ENCODE measurements at places on chromosomes 4 and X.

DNA sequence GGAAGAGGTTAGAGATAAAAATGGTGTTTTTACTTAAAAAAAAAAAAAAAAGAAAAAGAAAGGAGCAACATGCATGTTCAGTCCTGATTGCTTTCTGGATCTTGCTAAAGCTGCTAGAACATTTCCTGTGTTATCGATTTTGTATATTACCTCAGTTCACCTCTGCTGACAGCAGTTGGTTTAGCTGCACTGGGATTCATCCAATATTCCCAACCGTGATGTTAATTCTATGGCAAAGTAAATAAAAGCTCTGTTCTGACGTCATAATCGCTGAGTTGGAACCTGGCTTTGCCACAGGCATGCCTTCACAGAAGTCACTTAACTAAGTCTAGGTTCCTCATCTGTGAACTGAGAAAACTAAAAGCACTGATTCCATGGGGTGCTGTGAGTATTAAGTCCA, 90.7 kb upstream of the SORBS2 start:
- DNase-seq: no peak

- DNase-seq: no peak
These were observed 732.6 kb upstream of the PABPC4L start for GRCh38 chr4:134934036-134934808.

DNA sequence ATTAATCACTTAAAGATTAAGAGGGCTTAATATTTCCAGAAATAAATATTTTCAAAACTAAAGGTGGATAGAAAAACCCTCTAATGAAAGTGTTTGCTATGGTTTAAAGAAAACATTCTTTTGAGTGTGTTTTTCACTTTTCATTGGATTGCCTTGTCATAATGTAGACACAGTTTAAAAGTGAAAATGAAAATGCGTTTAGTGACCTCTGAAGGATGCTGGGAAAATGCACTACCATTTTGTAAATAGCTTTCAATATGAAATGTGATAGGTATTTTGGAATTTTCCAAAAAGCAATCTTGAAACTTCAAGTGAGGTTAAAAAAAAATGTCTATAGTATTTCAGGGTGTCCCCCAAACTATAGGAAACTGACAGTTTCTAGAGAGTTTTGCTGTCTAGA, 642.2 kb downstream of the C4orf33 start:
- no peak for DNase-seq

DNA sequence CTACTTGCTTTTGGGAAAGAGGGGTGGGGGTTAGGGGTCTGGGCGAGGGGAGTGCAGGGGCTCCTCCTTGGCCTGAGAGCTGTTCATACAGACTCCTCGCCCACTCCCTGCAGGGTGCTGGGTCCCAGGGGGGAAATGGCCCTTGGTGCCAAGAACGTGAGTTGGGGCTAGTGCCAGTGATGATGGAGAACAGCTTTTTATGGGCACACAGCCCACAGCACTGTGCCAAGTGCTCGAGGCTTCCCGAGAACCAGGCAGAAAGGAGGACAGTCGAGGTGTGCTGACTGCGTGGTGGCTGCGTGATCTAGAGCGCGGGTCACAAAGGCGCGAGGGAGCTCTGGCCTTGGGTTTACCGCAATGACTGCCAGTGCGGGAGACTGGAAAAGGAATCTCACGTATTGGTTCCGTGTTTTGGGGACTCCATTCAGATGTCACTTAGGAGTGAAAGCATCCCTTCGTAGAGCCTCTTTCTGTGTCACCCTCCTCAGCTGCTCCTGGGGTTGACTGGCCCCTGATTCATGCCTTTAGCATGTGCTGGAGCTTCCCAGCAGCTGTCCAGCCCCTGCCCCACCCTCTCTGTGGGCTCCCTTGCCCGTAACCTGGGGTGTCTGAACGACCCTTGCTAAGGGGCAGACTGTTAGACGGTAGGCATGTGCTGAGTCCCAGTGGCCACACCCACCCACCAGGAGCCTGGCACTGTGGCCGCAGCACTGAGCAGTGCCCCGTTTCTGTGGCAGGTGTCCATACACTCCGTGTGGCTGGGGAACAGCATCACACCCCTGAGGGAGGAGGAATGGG, 20.9 kb upstream of the MSANTD1 start:
- no peak for DNase-seq

GRCh38 chr4:68630371-68630770, 40.1 kb downstream of the UGT2B15 start:
- DNase-seq: no peak

- no peak for DNase-seq
These were observed 167.5 kb downstream of the CDS1 start for GRCh38 chr4:84750260-84750959.

DNA sequence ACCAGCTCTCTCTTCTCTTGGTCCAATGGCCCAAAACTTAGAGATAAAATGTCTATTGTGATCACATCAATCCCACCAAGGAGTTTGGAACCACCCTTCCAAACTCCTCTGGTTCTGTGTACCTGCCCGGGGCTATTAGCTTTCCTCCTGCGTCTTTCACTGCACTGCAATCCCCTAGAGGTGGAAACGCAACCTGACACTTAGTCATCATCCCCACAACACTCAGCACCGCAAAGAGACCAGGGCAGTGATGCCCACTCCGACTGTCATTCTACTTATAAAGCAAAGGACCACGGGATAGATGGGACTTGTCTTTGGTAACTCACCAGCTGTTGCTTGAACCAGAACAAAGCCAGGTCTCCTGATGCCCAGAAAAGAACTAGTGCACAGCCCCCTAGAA, 22.0 kb downstream of the AFAP1 start:
- no peak for DNase-seq

DNA sequence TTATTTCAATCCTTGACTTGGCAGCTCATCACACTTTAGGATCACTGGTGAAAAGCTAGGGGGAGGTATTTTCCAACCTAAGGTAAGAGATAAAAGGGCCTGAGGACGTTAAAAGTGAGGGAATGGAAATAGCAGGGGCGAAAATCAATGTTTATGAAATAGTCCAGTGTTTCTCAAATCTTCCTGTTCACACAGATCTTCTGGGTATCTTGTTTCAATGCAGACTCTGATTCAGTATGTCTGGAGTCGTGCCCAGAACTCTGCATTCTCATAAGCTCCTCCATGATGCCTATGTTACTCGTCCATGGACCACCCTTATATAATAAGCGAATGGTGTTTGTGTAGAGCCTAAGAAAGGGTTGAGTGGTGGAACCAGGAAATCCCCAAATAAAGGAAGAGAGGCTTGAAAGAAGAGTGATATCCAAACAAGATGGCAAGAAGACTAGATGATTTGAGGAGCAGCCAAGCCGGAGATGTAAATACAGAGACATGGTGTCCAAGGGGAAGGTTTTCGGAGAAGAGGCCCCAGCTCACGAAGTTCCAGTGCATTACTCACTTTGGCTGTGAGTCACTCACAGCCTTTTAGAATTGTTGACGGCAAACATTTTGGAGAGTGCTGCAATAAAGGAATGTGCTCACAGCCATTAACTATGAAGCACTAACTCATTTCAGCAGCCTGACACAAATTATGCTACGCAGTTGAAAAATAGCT, 215.6 kb upstream of the PPARGC1A start:
- DNase-seq: no peak

DNA sequence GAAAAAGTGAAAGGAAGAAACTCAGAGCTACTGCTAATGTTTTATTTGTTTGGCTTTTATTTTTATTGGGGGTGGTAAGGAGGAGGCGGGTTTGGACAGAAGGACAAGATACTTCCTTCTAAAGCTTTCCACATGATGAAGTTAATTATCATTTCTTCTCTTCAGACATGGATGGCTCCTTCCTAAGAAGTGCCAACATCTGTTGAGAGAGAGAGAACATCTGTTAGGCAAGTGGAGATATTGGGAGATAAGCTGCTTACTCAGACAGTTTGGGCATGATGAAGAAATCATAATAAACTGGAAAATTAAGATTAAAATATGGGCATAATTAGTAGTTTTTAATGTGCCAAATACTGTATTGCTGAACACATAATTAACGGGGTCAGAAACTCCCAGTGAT, 535.7 kb upstream of the INTU start:
- no peak for DNase-seq

- no peak for DNase-seq
These were observed 89.4 kb upstream of the PPP2R3B start for GRCh38 chrX:475926-476723.

DNA sequence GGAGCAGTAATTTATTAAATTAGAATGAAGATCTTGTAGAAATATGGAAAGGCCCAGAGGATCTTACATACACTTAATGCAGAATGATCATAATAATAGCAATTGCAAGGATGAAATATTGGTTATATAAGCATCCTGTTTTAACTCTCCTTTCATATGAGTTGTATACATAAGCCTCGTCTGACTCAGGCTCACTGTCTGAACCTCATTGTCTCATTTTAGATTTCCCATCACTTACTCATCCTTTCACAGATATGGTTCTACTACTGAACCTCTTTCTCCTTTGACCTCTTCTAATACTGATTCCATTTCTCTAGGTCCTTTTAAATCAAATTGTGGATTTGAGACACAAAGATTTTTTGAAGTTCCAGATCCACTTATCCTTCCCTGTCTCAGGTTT, 277.3 kb upstream of the TRPC5 start:
- DNase-seq: no peak

GRCh38 chr4:176464748-176465147, 145.0 kb downstream of the SPCS3 start:
- no peak for DNase-seq

DNA sequence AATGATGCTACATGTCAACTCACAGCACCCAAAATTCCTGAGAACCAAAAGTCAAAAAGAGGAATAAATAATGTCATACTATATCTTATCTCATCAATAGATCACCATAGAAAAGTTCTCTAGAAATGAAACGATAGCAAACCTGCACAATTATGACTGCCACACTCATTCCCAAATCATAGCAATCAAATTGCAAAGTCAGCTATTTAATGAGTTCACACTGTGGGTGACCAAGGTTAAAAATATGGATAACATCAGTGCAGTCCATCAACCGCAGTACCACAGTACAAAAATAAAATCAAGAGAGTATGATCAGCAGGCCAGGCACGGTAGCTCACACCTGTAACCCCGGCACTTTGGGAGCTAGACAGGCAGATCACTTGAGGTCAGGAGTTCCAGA, 62.3 kb downstream of the ATRX start:
- no peak for DNase-seq

- DNase-seq: no peak
These were observed 192.7 kb downstream of the RBMX2 start for GRCh38 chrX:130594453-130594916.

DNA sequence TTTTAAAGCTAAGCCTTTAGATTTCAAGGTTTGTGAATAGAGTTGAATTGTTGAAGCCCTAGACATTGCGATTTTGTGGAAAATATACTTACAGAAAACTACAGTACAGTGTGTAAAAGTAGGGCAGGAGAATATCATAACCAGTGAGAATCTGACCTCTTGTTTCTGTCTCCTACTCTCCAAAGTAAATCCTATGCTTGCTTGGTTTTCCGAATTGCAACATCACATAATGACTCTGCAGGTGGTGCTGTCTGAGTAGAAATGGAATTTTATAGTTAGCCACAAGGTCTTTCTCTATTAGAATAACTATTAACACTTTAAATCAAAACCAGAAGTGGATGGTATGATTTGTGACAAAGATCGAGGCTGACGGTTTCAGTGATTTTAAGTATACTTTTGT, 505.6 kb downstream of the RAPGEF2 start:
- DNase-seq: no peak

GRCh38 chr4:80182237-80182866, 15.0 kb upstream of the PRDM8 start:
- peak; percentile 27 for DNase-seq

DNA sequence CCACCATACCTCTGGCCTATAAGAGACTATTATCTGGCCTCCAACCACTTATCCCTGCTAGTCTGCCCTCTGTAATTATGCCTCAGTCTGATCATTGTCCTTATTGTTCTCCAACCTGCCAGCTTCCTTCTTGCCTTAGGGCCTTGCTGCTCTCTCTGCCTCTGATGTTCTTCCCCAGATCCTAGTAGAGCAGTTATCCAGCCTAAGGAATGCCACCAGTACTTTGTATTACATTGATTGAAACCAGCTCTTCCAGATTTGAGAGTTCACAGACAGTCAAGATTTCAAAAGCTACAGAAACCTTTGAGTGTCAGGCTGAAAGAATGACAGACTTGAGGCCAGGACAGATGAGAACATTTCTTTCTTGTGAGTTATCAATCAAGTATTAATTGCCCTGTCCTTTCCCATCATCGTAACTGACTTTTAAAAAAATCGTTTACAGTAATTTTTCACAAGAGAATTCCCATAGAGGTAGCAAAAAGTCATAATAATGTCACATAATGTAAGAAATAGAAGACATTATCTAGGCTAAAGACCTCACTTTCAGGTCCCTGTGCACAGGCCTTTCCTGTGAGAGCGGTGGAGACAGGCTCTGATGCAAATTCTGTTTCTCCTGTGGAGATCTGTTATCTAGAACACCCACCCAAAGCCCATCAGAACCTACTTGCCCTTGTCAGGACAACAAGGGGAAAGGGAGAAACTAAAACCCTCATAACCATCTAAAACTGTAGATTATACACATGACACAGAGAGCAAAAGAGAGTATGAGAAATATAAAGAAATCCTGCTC, 64.1 kb upstream of the GUCY1A1 start:
- no peak for DNase-seq

DNA sequence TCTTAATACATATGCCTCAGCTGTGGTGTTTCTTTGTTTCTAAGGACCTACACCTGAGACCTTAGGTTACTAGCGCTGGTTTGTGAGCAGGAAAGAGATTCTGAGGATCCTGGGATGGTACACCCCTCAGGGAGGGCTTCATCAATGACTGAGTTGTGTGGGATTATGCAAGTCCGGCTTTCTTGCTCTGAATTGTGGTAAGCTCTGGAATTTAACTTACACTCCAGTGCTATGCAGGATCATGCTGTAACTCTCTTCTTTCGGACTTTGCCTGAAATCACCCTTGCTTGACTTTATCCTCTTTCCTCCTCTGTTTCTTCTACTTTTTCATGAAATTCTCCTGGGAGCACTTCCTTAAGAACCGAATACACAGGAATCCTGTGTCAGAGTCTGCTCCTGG, 431.5 kb upstream of the BOD1L1 start:
- no peak for DNase-seq

- DNase-seq: no peak
These were observed 62.7 kb upstream of the GRID2 start for GRCh38 chr4:92241094-92241493.

- no peak for DNase-seq
These were observed 156.4 kb upstream of the BOD1L1 start for GRCh38 chr4:13783800-13784411.

DNA sequence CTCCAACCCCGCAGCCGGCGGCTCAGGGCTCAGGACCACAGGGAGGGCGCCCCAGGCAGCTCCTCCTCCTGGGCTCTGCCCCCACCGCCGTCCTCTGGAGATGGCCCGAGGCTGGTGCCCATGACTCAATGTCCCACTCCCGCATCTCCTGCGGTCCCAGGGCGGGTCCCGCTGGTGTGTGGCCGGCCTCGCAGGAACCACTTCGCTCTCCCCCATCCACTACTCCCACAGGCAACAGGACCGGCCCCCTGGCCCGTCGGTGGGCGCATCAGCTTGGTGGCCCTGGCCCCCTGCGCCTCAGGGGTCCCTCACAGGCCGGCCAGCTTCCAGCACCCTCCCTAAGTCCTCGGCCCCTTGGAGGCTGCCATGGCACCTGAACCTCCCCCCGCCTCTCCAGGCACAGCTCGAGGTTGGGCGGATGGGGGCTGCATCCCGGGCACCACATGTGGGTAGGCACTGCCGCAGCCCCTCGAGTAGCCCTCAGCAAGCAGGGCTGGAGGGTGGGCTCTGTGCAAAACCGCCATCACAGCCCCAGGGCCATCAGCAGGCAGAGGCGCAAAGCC, 22.8 kb upstream of the SPON2 start:
- no peak for DNase-seq

GRCh38 chrX:108088511-108088910, 2.8 kb downstream of the PSMD10 start:
- no peak for DNase-seq

Measured in stimulated activated naive CD4-positive, alpha-beta T cell treated with Interleukin-2 at 50 U/mL for 16 hours (primary cell).